ENCODE measurements at places on chromosomes 7 and 10.

GRCh38 chr10:100327007-100327717 lies 2.9 kb downstream of the PKD2L1 start:
- DNase-seq, result no peak

DNA sequence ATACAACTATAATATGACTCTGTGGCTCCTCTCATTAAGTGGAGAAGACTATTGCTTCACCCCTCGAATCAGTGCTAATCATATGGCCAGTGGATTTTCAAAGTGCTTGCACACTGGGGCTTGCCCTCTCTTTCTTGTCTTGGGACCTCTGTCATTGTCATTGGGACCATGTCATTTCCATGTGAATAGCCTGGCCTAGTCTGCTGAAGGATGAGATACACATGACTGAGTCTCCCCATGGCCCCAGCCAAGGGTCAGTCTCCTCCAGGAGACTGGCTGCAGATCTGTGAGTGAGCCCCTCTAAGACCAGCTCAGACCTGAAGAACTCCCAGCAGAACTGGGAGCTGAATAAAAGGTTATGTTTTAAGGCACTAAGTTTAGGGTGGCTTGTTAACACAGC lies 39.5 kb downstream of the PKD1L1 start:
- DNase-seq, result no peak

DNA sequence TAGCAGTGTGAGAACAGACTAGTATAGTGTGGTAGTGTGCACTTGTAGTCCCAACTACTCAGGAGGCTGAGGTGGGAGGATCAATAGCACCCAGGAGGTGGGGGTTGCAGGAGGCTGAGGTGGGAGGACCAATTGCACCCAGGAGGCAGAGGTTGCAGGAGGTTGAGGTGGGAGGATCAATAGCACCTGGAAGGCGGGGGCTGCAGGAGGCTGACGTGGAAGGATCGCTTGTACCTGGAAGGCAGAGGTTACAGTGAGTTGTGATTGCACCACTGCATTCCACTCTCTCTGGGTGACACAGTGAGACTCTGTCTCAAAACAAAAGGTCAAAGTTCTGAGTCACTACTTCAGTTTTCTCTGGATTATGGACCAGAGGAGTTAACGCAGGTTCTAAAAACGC lies 22.6 kb upstream of the DIP2C start:
- DNase-seq, result no peak

GRCh38 chr7:17681965-17682364 lies 258.3 kb downstream of the SNX13 start:
- no peak for DNase-seq

- DNase-seq, result no peak
Measured at GRCh38 chr7:135109562-135109961, 38.3 kb upstream of the TMEM140 start.

DNA sequence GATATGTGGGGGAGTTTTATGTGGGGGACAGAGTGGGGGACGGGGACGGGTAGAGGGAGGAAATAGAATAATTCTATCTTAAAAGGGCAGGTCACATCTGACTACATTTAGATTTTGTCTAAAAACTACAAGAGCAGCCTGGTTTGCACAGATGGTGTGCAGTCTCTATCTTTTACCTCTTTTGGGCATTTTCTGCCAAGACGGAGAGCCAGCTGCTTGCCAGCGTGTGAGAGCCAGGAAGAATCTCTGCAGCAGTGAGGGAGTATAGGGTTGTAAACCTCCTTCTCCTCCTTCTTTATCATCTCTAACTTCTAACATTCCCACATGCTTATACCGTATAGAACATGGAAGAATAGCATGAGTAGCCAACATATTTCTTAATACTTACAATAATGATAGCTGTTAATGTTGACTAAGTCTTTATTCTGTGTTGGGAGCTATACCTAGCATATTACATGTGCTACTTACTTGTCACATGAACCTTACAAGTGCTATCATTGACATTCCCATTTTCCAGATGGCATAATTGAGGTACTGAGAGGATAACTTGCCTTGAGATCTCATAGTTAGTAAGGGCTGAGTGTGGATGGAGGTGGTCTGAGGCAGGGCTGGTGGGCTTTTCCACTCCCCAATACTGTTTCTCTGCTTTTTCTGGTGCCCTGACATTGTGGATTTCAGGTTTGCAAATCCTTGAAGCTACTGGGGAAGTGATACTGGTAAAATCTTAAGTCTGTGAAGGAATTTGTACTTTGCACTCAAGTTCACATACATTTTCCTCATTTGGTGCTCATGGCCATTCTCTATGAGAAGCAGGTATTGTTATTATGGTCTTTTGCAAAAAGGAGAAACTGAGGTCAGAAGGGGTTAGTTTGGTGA lies 1.1 kb downstream of the ENTPD1 start:
- DNase-seq, result no peak

DNA sequence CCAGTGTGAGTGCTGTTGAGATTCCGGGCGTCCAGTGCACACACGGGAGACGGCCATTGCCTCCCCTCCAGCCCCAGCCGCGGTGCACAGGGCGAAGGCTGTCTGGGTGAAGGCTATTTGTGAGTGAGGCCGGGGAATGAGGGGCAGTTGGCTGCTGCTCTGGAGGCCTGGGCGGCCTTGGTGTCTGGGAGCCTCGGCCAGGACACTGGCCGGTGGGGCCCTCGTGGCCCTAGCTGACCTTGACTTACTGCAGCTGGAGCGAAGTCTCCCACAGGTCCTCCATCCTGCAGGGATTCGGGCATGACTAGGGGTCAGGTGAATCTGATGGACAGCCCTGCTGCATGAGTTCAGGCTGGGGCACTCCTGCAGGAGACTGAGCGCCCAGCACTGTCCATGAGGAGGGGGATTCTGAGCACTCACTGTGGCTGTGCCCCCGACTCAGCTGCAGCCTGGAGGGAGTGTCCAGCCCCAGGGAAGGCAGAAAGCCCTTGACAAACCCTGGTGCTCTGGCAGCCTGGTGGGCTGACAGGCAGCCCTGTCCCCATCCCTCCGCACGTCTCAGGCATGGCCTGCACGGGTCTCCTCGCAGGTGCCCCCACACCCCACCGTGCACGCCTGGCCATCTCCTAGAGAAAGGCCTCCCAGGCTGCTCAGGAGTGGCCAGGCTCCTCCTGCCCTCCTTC lies 52.7 kb upstream of the FAM20C start:
- no peak for DNase-seq

GRCh38 chr7:98753989-98754479 lies 115.8 kb downstream of the TMEM130 start:
- DNase-seq, result peak; percentile 69

DNA sequence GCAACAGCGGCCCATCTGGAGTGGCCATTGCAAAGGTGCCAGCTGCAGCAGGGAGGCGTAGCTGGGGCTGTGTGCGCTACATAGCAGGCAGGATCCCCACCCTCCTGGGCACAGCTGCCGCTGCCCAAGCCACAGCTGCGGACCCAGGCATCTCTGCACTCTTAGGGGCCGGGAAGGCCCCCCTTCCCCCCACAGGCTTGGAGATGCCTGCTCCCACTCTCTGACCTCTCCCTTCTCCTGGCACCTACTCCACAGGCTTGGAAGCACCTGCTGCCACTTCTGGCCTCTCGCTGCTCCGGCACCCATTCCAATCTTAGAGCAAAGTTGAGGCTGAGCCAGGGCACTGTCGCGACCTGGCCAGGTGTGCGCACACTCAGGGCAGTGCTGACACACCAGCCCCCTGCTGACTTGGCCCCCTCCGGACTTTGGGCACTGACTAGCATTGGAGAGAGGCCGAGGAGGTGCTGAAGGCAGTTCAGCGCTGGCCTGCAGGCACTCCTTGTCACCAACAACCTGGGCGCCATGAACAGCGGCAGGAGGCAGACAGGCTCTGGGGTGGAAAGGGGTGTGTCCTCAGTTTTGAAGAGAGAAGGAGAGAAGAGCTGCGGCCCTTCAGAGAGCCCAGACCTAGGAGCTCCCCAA lies 18.4 kb downstream of the RBM48 start:
- no peak for DNase-seq
